ENCODE measurements at places on chromosomes 1 and 21.

GRCh38 chr1:3456449-3456963, 2.0 kb downstream of the ARHGEF16 start:
- DNase-seq: no peak

DNA sequence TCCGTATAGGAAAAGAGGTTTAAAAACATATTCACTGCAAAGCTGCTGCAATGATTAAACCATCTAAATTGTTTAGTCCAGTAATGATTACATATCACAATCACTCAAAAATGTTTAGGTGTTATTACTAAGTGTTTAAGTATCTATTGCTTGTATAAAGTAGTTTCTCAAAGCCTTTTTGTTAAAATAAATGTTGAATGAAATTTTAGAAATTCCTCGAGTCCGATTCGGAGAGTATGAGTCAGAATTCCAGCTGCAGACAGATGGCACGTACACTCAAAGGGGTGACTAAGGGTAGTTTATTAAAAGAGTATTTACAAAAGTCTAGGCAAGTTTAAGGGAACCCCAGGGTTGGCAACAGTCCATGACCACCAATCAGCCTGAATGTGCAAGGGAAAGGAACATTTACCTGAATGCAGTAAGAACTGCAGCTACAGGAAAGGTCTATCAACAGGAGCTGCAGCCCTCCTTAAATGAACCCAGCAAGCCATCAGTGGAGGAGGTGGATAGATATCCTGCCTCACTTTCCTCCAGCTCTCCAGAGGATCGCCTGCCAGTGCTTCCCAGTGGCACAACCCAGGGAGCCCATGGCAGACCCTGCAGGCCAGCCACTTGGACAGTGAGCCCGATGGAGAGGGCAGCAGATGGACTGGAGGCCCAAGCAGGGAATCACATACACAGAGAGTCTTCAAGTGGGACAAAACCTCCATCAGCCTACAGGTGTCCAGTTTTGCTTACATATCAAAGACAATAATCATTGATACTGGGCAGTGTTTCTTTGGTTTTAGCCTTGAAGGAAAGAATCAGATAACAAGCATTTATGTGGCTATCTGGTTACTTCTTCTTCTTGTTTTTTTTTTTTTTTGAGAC, 92.1 kb upstream of the SLC44A3 start:
- DNase-seq: no peak

- DNase-seq: no peak
These were observed 67.6 kb downstream of the MTR start for GRCh38 chr1:236862615-236863211.

DNA sequence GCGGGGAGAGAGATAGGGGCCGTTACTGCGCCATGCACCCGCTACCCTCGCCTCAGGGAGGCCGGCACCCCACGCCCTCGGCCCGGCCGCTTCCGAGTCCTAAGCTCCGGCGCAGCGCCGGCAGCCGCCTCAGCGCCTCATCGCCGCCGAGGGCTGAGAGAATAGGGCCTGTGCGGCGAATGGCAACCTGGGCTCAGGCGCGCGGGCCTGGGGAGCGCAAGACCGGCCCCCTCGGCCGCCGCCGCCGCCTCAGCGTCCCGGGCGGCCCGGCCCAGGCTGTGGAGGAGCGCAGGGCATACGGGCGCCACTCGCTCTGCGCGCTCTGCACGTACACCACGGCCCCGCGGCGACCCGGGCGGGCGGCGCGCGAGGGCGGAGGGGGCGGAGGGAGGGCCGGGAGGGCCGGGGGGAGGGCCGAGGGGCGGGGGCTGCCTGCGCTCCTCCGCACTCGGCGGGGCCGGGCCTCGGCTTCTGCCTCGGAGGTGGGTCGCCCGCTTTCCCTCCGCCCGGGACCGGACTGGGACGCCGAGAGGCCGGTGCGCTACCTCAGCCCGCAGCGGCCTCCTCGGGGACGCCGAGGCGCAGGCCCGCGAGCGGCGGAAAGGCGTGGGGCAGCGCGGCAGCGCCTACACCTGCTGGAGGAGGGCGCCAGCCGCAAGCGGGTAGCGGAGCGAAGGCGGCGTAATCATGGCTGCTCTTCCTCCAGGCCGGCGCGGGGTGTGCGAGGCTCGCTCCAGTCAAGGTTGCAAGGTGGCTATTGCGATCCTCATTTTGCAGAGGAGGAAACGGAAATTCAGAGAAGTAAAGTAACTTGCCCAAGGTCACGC, at the start of gene EGLN1:
Gene EGLN1, minus strand, starts transcription at position 317 of the 827 bp plus-strand sequence. CDS start 399 bp downstream, outside the sequence.
- DNase-seq: peak; percentile 82

GRCh38 chr1:203954788-203955552, 93.6 kb downstream of the SNRPE start:
- DNase-seq: peak; percentile 95

GRCh38 chr1:161198194-161198896, 509 bp downstream of the ADAMTS4 start:
- DNase-seq: peak; percentile 55

GRCh38 chr1:84347271-84347931, 45.9 kb downstream of the SAMD13 start:
- DNase-seq: no peak

Data from OCI-M1 (cell line).